Glomerular endothelial cell (primary cell): ENCODE measurements at places on chromosomes 6 and 20. TPM values are rescaled to one million over a fixed set of nuclear protein-coding genes. Genes with fewer than 3 reads are reported as not detected.

Gene APOBEC2
- total RNA-seq: not detected in 2 replicates

Gene ZSCAN12
- 2.5 and 4.8 TPM in 2 replicates for total RNA-seq

Gene SOX12
- 18.7 and 19.0 TPM in 2 replicates for total RNA-seq

- no peak for DNase-seq
These were observed 44.7 kb upstream of the LRRC1 start for GRCh38 chr6:53750052-53750650.

- no peak for DNase-seq
These were observed 11.1 kb upstream of the KIAA1755 start for GRCh38 chr20:38271608-38272120.

GRCh38 chr20:1323256-1323655 lies 5.7 kb downstream of the SDCBP2 start:
- DNase-seq: no peak

DNA sequence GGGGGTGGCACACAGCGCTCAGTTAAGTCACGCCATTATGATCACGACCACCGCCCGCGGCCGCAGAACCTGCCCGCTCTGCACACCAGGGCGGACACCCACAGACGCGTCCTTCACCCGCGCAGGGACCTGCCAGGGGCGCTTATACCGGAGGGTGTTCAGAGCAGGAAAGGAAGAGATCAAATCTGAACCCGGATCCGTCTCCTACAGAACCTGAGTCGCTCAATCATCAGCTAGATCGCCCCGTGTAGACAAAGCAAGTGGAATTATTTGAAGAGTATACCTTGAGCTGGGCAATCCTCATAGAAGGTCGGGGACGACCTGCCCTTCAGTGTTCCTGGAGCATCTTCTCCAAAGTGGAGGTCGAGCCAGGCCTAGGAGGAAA lies 14.4 kb upstream of the ZNF217 start:
- DNase-seq: no peak
